ENCODE measurements at places on chromosomes 11 and 22. TPM values are rescaled to one million over a fixed set of nuclear protein-coding genes. Genes with fewer than 3 reads are reported as not detected.
A peak's percentile ranks its signal among the peaks of the same experiment; 100 is the strongest.

GRCh38 chr22:19902245-19902715, 39.3 kb upstream of the COMT start:
- no peak overlapping the region for H3K27ac ChIP-seq
- H3K36me3 ChIP-seq, result no peaks in the 10 kb centered on the region

- no peak overlapping the region for H3K27ac ChIP-seq
- no peaks in the 10 kb centered on the region for H3K4me1 ChIP-seq
- no peak for DNase-seq
- no peak overlapping the region for H3K4me3 ChIP-seq
- no peaks in the 10 kb centered on the region for H3K27me3 ChIP-seq
These were observed 172.0 kb upstream of the CADM1 start for GRCh38 chr11:115676206-115676605.

GRCh38 chr22:22877523-22878210, 9.9 kb upstream of the IGLL5 start:
- no peaks in the 10 kb centered on the region for H3K4me1 ChIP-seq
- H3K36me3 ChIP-seq, result no peaks in the 10 kb centered on the region
- H3K27me3 ChIP-seq, result no peaks in the 10 kb centered on the region
- DNase-seq, result no peak
- H3K4me3 ChIP-seq, result no peak overlapping the region

GRCh38 chr11:5625281-5625680, 480 bp downstream of the TRIM34 start:
- no peaks in the 10 kb centered on the region for H3K36me3 ChIP-seq
- H3K4me3 ChIP-seq, result peak overlapping the region; percentile 51
- H3K4me1 ChIP-seq, result no peaks in the 10 kb centered on the region
- no peak for DNase-seq

DNA sequence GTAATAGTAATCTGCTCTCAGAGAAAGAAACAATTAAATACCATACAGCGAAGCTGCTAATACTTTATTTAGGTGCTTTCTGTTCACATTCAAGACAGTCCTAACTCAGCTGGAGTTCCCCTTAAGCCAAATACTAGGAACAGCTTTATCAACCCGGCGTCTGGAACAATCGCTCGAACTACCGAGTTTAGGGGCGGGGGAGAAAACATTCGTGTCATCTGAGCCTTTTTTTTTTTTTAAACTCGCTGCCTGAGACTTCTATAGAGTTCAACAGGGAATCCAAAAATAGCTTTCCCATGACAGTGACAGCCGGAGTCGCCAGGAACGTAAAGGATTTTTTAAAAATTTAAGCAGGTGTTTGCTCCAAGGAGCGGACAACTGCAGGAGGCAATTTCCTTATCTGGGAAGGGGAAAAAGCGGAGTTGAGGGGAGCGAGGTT, 852 bp downstream of the TRAF6 start:
- no peak for DNase-seq
- H3K27ac ChIP-seq, result peak overlapping the region; percentile 85
- H3K4me1 ChIP-seq, result peaks cover 10% of the 10 kb centered on the region
- H3K4me3 ChIP-seq, result peak overlapping the region; percentile 81
- no peaks in the 10 kb centered on the region for H3K36me3 ChIP-seq
- no peaks in the 10 kb centered on the region for H3K27me3 ChIP-seq

GRCh38 chr11:39145346-39145745, 2314.1 kb downstream of the LRRC4C start:
- no peaks in the 10 kb centered on the region for H3K36me3 ChIP-seq
- H3K4me3 ChIP-seq, result no peak overlapping the region
- no peak for DNase-seq
- peaks cover 5% of the 10 kb centered on the region for H3K27me3 ChIP-seq
- H3K4me1 ChIP-seq, result no peaks in the 10 kb centered on the region
- no peak overlapping the region for H3K27ac ChIP-seq

GRCh38 chr22:45638197-45638596, 33.4 kb upstream of the ATXN10 start:
- H3K36me3 ChIP-seq, result no peaks in the 10 kb centered on the region
- no peaks in the 10 kb centered on the region for H3K4me1 ChIP-seq
- no peak overlapping the region for H3K27ac ChIP-seq
- H3K4me3 ChIP-seq, result no peak overlapping the region
- no peak for DNase-seq

SPDYC gene
- total RNA-seq, result not detected

DNA sequence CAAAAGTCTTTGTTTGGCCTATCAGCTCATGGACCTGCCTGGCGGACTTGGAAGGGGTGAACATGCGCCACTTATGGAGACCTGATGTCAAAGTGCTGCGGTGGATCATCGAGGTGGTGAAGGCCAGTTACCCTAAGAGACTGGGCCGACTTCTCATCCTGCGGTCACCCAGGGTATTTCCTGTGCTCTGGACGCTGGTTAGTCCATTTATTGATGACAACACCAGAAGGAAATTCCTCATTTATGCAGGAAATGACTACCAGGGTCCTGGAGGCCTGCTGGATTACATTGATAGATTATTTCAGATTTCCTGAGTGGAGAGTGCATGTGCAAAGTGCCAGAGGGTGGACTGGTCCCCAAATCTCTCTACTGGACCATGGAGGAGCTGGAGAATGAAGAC, 17.9 kb downstream of the ALKBH3 start:
- H3K36me3 ChIP-seq, result no peaks in the 10 kb centered on the region
- H3K4me3 ChIP-seq, result no peak overlapping the region
- H3K4me1 ChIP-seq, result no peaks in the 10 kb centered on the region
- H3K27me3 ChIP-seq, result no peaks in the 10 kb centered on the region

DNA sequence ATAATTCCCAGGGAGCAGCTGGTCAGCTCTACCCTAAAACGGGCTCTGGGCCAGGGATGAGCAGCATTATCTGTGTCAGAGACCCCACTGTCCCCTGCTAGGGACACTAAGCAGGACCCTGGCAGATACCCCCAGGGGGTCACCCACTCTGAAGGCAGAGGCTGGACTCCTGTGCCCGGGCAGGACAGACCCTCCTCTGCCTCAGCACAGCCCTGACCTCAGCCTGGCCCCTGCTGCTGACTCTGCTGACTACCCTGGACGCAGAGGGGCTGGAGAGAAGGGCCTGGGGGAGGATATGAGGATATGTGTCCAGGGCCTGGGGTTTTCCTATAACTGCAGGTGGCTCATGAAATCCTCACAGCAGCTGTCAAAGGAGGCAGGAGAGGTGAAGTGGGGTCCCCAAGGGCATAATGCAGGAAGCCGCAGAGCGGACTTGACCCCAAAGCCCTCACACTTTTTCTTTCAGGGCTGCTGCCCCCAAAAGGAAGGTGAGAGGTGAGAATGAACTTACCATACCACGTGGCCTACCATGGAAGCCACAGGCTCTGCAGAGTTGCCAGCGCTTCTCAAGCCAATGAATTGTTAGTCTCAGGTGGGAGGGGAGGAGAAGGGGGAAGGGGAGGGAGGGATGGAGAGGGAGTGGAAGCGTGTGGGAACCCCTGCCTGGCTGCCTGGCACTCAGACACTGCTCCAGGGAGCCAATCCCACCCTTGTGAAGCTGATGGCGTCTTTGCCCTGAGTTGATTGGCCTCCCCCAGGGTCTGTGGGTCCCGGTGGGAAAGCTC, 76.7 kb upstream of the WNT11 start:
- H3K4me3 ChIP-seq, result no peak overlapping the region
- H3K36me3 ChIP-seq, result no peaks in the 10 kb centered on the region
- H3K27me3 ChIP-seq, result no peaks in the 10 kb centered on the region
- DNase-seq, result no peak
- no peaks in the 10 kb centered on the region for H3K4me1 ChIP-seq

PATE4 gene
- total RNA-seq, result not detected

GRCh38 chr11:118522571-118523072, 4.7 kb upstream of the TTC36 start:
- no peaks in the 10 kb centered on the region for H3K36me3 ChIP-seq
- H3K4me1 ChIP-seq, result no peaks in the 10 kb centered on the region
- H3K27ac ChIP-seq, result no peak overlapping the region

GRCh38 chr11:46293641-46294103, 16.2 kb downstream of the CREB3L1 start:
- H3K4me1 ChIP-seq, result peaks cover 7% of the 10 kb centered on the region
- peak overlapping the region; percentile 81 for H3K27ac ChIP-seq
- no peak overlapping the region for H3K4me3 ChIP-seq
- no peak for DNase-seq
- H3K36me3 ChIP-seq, result no peaks in the 10 kb centered on the region

GRCh38 chr11:32597921-32598320, 14.3 kb downstream of the EIF3M start:
- DNase-seq, result no peak
- no peaks in the 10 kb centered on the region for H3K36me3 ChIP-seq
- no peaks in the 10 kb centered on the region for H3K27me3 ChIP-seq
- no peak overlapping the region for H3K4me3 ChIP-seq
- H3K27ac ChIP-seq, result no peak overlapping the region

GRCh38 chr11:119538753-119539152, 115.8 kb upstream of the THY1 start:
- H3K4me3 ChIP-seq, result no peak overlapping the region
- no peaks in the 10 kb centered on the region for H3K4me1 ChIP-seq
- no peak overlapping the region for H3K27ac ChIP-seq
- H3K27me3 ChIP-seq, result no peaks in the 10 kb centered on the region
- no peak for DNase-seq

GRCh38 chr11:43853781-43854180, 26.9 kb upstream of the ALKBH3 start:
- H3K27ac ChIP-seq, result no peak overlapping the region
- H3K4me3 ChIP-seq, result no peak overlapping the region
- H3K4me1 ChIP-seq, result no peaks in the 10 kb centered on the region
- H3K36me3 ChIP-seq, result no peaks in the 10 kb centered on the region

- peak; percentile 15 for DNase-seq
- H3K27me3 ChIP-seq, result no peaks in the 10 kb centered on the region
- H3K4me1 ChIP-seq, result peaks cover 14% of the 10 kb centered on the region
These were observed 8.0 kb downstream of the NEAT1 start for GRCh38 chr11:65430406-65431217.

TNKS1BP1 gene
- 22.5 TPM for total RNA-seq

DEPDC7 gene
- not detected for total RNA-seq

All from uterus (tissue), 4 donors.